ENCODE measurements at places on chromosomes 1 and 21. TPM values are rescaled to one million over a fixed set of nuclear protein-coding genes. Genes with fewer than 3 reads are reported as not detected.
A peak's percentile ranks its signal among the peaks of the same experiment; 100 is the strongest.

CD34 gene
- 0.52 TPM for total RNA-seq

GPR3 gene
- 0.65 TPM for total RNA-seq

- no peak for DNase-seq
Measured at GRCh38 chr1:8646189-8646588, 171.3 kb downstream of the RERE start.

TNNI3K gene
- not detected for total RNA-seq

C1QC gene
- total RNA-seq, result not detected

AJAP1 gene
- not detected for total RNA-seq

- no peak for DNase-seq
Measured at GRCh38 chr1:40976952-40977690, 2.4 kb upstream of the CTPS1 start.

PLA2G4A gene
- 3.8 TPM for total RNA-seq

DNA sequence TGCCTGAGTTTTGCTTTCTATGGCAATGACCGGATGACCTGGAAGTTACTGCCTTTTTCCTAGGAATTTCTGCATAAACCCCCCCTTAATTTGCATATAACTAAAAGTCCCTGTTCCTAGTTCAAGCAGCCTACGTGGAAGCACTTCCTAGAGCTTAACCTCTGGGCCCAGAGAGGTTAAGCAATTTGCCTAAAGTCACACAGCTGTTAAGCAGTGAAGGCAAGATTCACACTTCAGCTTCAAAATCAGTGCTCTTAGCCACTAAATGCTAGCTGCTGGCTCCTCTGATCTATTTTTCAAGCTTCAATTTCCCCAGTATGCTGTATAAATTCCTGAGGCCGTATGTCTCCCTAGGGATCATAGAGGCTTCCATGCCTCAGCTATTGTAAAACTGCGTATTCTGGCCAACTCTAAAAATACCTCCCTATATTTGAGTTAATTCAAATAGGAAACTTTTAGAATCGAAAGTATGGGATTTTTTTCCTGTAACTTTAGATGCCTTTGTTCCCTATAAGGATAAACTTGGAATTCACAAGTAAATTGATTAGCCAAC, 53.1 kb upstream of the CD5L start:
- DNase-seq, result no peak

DNA sequence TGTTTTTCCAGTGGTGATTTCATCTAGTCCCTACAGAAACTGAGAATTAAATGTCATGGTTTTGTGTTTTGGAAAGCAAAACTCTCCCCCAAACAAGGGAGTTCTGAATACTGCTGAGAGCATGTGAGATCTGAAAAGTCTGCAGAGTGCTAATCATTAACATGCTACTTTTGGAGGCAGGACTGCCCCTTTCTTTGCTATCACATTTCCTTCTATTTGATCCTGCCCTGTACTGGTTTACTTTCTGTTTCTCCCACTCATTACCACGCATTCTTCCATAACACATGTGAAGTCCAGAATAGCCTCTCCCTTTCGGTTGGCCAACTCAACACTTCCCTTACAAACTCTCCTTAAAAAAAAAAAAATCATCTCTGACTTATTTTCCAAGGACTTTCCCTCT, 63.6 kb downstream of the GADD45A start:
- peak; percentile 79 for DNase-seq

OR2L5 gene
- not detected for total RNA-seq

CFHR2 gene
- total RNA-seq, result not detected

DNA sequence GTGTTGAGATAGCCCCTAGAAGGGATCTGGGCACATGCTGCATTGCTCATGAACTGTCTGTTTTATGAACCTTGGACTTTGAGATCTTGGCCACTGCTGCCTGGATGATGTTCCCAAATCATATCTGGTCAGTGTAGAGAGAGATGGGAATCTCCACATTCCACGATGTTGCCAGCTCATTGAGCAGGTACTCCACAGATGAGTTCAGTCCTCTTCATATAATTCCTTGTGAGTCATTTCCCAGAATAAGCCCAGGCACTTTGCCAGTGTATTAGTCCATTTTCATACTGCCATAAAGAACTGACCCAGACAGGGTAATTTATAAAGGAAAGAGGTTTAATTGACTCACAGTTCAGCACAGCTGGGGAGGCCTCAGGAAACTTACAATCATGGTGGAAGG, 254.0 kb upstream of the RUNX1 start:
- peak; percentile 92 for DNase-seq

- peak; percentile 42 for DNase-seq
Measured at GRCh38 chr1:186569856-186570255, 108.9 kb upstream of the PDC start.

DTL gene
- 20.2 TPM for total RNA-seq

- DNase-seq, result no peak
Measured at GRCh38 chr21:26195708-26196107, 25.1 kb upstream of the APP start.

DNA sequence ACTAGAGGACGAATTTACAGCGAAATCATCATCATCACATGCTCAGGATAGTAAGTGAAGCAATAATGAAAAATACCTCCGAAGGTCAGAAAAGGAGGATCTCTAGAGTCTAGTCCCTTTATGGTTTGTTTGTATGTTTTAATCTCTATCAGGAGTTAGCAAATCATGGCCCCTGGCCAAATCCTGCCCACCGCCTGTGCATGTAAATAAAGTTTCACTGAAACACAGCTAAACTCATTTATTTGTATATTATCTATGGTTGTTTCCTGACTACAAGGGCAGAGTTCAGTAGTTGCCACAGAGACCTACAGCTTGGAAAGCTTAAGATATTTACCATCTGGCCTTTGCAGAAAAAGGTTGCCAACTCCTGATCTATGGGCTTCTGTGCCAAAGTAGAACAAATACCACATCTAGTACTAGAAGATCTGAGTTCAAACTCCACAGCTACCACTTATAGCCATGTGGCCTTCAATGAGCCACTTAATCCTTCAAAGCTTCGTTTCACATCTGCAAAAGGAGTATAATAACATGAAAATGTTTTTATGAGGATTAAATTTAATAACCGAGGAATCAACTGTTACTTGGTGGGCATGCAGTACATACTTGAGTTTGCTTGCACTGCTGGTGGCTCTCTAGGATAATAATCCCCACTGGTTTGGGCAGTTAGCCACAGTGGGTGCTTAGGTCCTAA, 94.0 kb upstream of the KIF26B start:
- no peak for DNase-seq

GRCh38 chr1:228085287-228085951, 2.9 kb downstream of the ARF1 start:
- peak; percentile 85 for DNase-seq

DNA sequence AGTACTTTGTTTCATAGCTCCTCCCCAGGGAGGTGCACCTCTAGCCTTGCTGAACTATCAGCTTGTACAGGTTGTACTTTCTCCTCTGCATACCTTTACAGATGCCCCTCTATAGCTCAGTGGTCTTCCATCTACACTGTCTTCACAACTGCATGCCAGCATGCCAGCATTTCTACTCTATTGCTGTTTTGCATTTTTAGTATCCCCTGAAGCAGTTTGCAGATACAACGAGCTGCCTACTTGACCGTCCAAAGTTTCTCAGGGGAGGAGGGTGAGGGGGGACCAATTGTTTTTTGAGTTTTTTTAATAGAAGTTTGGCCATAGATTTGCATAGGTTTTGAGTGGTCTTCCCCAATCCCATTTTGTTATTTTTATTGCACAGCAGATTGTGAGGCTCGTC, 27.6 kb upstream of the CTH start:
- no peak for DNase-seq

GRCh38 chr1:33666616-33667015, 194.2 kb downstream of the ZSCAN20 start:
- DNase-seq, result no peak

GRCh38 chr1:153475282-153475681, 14.8 kb upstream of the S100A7 start:
- no peak for DNase-seq

- no peak for DNase-seq
Measured at GRCh38 chr1:150150133-150151021, 661 bp downstream of the PLEKHO1 start.

PIK3C2B gene
- 3.4 TPM for total RNA-seq

DNA sequence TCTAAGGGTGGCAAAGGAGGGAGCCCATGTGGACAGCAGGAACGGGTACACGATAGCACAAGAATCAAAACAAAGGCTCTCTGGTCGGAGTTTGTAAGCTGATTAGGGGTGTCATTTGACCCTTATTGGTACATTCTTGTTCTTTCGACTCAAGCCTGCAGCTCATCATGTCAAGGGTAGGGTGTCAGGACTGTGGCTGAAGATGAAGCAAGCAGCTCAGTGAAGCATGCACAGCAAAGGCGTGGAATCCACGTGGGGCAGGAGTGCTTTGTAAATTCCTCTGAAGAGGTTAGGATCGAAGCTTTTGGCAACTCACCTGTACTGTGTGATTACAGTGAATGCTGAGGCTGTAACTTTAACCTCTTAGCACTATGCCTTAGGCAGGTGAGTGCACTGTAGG, 4.7 kb upstream of the ABCB10 start:
- DNase-seq, result no peak

TEX38 gene
- not detected for total RNA-seq

DNA sequence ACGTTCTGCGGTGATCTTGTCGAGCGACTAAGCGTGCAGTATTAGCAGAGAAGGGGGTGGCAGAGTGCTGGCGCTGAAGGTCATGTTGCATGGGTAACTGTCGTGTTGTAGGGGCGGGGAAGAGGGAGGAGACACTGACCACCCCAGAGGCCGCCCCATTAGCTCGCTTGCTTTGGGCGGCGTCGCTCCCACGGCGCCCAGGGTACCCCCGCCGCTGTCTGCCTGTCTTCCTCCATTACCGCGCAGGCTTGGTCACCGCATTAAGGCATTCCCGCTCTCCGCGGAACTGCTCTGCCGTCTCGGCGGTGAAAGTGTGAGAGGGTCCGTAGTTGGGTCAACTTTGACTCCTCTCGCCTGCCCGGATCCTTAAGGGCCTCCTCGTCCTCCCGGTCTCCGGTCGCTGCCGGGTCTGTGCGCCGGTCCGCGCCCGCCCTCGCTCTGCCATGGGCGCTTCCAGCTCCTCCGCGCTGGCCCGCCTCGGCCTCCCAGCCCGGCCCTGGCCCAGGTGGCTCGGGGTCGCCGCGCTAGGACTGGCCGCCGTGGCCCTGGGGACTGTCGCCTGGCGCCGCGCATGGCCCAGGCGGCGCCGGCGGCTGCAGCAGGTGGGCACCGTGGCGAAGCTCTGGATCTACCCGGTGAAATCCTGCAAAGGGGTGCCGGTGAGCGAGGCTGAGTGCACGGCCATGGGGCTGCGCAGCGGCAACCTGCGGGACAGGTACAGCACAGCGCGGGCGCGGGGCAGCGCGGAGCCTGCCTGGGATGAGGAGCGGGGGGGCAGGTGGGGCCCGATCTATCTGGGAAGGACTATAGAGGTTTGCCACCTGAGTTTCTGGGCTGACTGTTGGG, at the start of gene MTARC2:
Gene MTARC2, plus strand, starts transcription at position 234 of the 846 bp plus-strand sequence. Its CDS starts 210 bp downstream, at position 444.
- peak; percentile 77 for DNase-seq

- DNase-seq, result no peak
Measured at GRCh38 chr1:10880063-10880462, 83.6 kb upstream of the CASZ1 start.

GRCh38 chr1:70667494-70668170, 256.6 kb downstream of the CTH start:
- DNase-seq, result no peak

DNA sequence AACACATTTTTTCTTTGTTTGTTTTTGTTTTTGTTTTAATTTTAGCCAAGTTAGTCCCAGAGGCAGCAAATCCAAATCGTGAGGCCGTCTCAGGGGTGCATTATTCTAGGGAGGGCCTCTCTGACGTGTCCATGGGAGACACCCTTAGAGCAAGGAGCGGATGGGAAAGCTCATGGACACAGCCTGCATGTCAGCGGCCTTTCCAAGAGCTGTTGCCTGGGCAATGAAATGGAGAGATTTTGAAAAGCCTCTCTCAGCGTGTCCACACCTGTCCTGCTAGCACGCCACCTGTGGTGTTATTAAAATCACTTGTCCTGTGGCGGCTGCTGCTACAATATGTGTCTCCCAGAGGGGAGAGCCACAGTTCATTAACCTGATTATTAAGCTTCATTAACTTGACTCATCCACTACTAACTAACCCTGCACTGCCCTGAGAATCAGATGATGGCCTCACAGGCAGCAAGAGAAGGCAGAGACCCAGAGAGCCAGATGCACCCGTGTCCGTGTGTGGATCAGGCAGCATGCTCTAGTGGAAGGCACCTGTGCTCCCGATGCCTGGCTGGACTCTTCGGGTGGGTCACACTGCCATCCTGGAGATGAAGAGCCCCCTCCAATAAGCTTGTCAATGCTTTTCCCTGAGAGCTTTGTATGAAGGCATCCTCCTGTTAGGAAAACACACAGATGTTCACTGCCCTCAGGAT, 133.3 kb downstream of the PGBD5 start:
- DNase-seq, result peak; percentile 34

KRTAP19-3 gene
- not detected for total RNA-seq

GRCh38 chr1:223259462-223259861, 104.5 kb downstream of the SUSD4 start:
- DNase-seq, result no peak

DNA sequence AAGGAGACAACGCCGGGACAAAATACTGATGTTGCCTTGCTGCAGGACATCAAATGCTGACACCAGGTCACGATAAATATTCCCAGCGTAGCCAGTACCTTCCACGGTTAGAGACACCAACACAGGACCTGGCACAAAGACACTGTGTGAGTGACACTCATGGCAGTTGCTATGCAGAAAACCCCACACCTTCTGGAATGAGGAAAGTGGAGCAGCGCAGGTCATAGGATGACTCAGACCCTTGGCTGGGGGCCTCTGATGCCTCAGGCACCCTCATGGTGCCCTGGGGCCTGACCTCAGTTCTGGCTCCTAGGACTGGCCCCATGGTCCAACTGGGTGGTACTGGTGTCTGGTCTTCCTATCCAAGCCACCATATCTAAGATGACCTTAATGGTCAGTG, 7.0 kb downstream of the DCST2 start:
- DNase-seq, result peak; percentile 67

TSHB gene
- not detected for total RNA-seq

GRCh38 chr1:160520582-160520981, 2.5 kb downstream of the SLAMF6 start:
- DNase-seq, result peak; percentile 32

WNT2B gene
- total RNA-seq, result 1.7 TPM

DNA sequence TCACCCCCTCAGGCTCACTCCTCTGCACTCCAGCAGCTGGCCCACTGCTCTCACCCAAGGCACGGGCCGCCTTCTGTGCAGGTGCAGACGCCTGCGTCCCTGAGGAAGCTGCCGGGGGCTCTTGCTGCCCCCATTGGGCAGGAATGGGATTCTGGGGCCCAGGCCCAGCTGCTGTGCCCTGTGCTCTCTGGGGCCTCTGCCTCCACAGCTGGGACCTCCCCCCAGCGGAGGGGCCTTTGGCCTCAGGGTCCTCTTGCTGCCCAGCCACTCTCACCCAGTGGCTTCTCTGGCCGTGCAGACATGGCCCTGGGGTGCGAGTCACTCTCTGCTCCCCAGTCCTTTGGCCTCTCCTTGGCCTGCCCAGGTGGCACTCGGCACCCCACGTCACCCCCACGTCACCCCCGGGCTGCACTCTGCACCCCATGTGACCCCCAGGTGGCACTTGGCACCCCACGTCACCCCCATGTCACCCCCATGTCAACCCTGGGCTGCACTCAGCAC, 19.1 kb upstream of the LRRC3 start:
- no peak for DNase-seq

HCRTR1 gene
- total RNA-seq, result not detected

- DNase-seq, result peak; percentile 49
Measured at GRCh38 chr1:22105611-22106207, 37.2 kb downstream of the WNT4 start.

- no peak for DNase-seq
Measured at GRCh38 chr1:36572142-36572715, 89.5 kb upstream of the CSF3R start.

GRCh38 chr1:51819810-51820209, 58.7 kb downstream of the NRDC start:
- no peak for DNase-seq

TRIM17 gene
- not detected for total RNA-seq

- no peak for DNase-seq
Measured at GRCh38 chr1:56073206-56073605, 506.2 kb downstream of the PLPP3 start.
